ENCODE measurements at places on chromosomes 3 and 15.

DNA sequence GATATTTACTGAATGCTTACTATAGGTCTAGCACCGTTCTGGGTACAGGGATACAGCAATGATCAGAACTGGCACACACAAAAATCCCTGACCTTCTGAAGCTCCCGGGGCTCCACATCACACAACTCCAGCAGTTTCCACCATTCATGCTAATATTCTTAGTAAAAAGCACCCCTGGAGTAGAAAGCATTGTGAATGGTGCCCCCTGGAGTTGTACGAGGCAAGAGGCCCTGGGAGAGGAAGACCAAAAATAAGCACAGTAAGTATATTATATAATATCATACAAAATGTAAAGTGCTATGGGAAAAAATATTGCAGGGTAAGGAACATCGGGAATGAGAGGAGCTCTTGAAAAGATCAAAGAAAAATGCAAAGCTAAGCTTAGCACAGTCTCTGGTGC is 790 bp upstream of the SRGAP3 start:
- DNase-seq = no peak

DNA sequence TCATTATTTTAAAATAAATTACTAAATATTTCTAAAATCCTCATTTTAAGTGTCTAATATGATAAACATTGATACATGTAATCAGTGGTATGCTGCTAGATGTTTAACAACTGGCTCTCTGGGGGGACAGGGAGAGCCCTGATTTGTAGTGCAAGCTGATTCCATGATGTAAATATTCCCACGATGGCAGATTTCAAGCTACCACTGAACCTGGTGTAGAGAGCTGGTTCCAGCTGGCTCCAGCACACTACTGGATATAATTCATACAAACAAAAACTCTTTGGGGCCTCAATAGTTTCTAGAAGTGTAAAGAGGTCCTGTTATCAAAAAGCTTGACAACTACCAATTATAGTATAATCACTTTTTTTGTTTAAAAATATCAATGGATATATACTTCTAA is 316.2 kb downstream of the SLC9A9 start:
- DNase-seq = no peak

GRCh38 chr15:57098896-57099295 is 180.5 kb downstream of the TCF12 start:
- DNase-seq = no peak

GRCh38 chr3:46895761-46896160 is 18.2 kb downstream of the PTH1R start:
- DNase-seq = no peak

GRCh38 chr3:172154768-172155664 is 115.6 kb downstream of the FNDC3B start:
- DNase-seq = no peak

DNA sequence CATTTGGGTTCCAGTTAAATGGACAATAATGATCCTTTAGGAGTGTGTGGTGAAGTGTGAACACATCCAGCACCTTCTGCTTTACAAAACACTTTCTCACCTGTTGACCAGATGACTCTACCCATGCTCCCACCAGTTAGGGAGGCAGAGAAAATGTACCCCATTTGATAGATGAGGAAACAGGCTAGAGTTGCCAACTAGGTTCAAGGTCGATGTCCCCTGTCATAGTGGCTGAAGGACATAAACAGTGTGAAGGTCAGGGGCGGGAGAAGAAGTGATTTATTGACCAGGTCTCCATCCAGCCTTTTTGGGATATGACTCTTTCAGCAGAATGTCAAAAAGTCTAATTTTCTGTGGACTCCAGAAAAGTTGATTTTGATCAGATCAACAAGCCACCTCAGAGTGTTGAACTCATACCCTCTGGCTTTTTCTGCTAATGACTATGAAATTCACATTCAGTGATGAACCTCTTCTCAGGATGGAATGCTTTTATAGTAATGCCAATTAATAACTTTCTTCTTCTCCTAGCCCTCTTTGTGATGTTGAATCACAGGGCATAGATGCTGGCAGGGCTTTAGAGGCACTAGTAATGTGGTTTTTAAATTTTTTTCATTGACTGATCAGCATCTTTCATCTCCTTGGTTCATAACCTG is 57.5 kb downstream of the CPN2 start:
- no peak for DNase-seq

DNA sequence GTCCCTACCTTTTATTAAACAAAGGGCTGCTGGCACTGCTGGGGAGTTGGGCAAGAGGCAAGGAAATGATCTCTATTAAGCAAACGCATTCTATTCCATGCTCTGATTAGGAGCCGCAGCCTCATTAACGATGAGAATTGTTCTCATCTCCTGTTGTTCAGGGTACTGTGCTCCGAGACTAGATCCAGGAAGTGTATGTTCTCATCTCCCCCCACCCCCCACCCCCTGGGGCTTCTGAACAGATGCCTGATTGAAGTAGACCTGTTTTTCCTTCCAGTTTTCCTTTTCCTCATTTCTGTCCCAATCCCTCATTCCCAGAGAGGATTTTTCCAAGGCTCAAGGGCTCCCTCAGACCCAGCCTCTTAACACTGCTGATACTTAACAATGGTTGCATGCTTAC is 81.6 kb upstream of the FEZF2 start:
- no peak for DNase-seq

Measured in stimulated activated CD8-positive, alpha-beta memory T cell treated with anti-CD3 and anti-CD28 coated beads, Interleukin-7, amount 100 ng/mL, for 1 hour (primary cell).